ENCODE measurements at places on chromosomes 16 and 17.

- DNase-seq = no peak
Measured at GRCh38 chr16:83449861-83450260, 357.9 kb upstream of the HSBP1 start.

DNA sequence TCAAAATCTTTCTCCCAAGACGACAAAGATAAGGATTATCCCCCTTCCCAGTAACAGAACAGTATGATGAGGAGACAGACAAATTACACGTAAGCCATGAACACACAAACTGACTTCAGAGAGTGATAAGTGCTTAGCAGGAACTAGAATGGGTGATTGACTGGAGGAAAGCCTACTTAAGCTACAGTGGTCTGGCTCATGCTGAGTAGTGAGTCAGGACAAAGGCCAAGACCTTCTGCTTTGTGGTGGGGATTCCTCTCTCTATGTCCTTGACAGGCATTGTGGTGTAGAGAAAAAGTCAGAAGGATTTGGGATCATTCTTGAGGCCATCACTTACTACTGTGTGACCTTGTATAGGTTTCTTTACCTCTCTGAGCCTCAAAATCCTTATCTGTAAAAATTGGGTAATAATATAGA, 381.9 kb upstream of the CCL2 start:
- DNase-seq = no peak

GRCh38 chr16:80150978-80151721, 389.6 kb upstream of the DYNLRB2 start:
- no peak for DNase-seq

GRCh38 chr16:49876716-49877129, 20.8 kb upstream of the ZNF423 start:
- DNase-seq = no peak

GRCh38 chr17:65914784-65915342, 277.1 kb downstream of the CEP112 start:
- no peak for DNase-seq

DNA sequence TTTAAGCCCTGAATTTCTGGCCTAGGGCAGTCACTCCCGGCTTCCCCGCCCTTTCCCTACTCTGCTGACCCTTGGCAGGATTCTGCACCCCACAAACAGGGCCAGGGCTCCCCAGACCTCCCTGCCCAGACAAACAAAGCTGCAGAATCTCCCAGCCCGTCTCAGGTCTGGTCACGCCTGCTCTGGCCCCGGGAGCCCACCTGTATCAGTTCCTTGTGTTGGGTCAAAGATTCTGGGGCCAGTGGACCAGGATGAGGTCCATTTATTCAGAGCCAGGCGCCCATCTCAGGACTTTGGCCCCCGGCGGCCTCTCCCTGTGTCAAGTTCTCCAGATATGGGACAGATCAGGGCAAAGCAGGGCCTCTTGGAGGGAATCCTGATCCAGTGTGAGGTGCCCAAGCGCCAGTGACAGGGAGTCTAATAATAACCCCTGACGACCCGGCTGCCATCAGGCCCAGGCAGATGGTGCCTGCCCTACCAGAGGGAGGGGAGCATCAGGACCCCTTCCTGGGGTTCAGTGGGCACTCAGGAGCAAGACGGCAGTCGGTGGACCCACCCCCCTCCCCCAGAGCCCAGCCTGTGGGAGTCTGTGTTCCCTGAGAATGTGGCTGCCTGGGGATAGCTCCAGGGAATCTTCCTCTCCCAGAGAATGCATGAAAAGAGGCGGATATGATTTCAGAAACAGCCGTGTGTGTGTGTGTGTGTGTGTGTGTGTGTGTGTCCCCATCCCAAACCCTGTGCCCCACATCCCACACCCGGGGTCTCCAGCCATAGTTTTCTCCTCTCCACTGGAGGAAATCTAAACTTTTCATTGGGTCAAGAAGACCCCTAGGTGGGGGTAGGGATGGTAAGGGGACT, 1.3 kb downstream of the TTYH2 start:
- DNase-seq = no peak

DNA sequence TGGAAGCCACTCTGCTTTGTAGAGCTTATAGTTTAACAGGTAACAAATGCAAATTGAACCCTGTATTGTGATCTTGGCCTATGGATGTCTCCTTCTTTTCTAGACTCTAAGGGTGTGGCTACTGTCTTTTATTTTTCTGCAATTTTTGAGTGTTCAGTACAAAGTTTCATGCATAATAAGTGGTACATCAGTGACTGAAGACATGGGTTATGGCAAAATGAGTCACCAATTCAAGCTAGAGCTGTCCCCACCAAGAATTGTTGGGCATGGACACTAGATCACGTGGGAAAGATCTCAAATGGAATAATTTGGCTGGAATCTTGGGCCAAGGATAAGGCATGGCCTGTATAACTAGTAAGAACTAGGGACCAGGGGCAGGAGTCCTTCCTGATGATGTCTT, 228.4 kb upstream of the N4BP1 start:
- no peak for DNase-seq

- no peak for DNase-seq
Measured at GRCh38 chr17:69346766-69347165, 19.8 kb upstream of the ABCA5 start.

Measured in activated CD8-positive, alpha-beta memory T cell treated with anti-CD3 and anti-CD28 coated beads for 1 hour (primary cell).